Activated CD8-positive, alpha-beta memory T cell treated with anti-CD3 and anti-CD28 coated beads, Interleukin-2, amount 50 U/mL, for 48 hours (primary cell): ENCODE measurements at places on chromosomes 11 and 22.
A peak's percentile ranks its signal among the peaks of the same experiment; 100 is the strongest.

DNA sequence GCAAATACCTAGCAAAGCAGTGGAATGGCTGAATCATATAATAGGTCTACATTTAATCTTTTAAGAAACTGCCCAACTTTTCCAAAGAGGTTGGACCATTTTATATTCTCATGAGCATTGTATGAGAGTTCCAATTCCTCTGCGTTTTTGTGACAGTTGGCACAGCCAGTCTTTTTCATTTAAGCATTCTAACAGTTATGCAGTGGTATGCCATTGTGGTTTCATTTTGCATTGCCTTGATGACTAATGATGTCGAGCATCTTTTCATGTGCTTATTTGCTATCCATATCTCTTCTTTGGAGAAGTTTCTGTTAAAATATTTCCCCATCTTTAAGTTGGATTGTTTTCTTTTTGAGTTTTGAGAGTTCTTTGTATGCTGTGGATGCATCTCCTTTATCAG, 38.7 kb downstream of the EIF3F start:
- no peak for DNase-seq

- DNase-seq: no peak
Measured at GRCh38 chr22:20741634-20742581, 32.0 kb upstream of the SERPIND1 start.

DNA sequence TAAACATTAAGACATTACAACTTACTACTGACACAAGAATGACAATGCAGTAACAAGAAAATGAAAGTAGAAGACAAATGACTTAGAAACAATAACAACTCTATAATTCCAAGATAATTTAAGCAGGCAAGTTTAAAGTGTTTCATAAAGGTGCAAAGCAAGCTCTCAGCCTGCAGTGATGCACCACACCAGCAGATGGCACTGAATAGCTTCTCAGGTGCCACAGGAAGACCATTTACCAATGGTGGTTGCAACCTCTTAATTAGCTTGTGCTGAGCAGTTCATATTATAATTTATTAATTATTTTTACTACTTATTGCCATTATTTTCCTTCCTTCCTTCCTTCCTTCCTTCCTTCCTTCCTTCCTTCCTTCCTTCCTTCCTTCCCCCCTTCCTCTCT, 60.6 kb downstream of the NXPE2 start:
- peak; percentile 62 for DNase-seq

DNA sequence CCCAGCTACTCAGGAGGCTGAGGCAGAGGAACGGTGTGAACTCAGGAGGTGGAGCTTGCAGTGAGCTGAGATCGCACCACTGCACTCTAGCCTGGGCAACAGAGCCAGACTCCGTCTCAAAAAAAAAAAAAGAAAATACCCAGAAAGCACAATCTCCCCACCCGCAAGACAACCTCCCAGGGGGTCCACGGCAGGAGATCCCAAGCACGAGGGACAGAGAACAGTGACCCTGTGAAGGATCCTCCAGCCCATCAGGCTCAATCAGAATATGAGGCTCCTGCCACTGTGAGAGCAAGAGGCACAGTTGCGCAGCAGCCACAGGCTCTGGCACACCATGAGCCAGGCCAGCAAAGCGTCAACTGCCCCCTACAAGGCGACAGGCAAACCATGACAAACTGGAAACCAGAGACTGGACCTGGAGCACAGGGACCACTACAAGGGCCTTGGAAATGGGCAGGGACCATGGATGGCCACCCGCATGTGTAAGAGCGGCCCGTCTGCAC, 164.8 kb upstream of the GRK3 start:
- no peak for DNase-seq

DNA sequence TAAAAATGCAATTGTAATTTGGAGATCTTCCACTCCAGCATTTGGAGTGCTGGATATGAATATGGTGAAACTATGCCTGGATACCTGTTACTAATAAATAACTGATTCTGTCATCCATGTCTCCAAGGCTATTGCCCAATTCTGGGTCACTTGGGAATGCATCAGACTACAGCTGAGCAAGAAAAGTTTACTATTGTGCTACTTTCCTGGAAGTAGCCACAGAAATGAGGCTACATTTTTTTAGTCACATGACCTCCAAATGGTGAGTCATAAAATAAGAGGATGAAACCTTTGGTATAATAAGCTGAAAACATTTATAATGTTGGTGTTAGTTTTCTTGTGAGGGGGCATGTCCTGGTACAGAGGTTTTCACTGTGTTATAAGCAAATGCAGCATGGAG, 44.4 kb downstream of the DCDC1 start:
- DNase-seq: no peak

GRCh38 chr11:73191151-73191550, 26.9 kb upstream of the P2RY2 start:
- DNase-seq: peak; percentile 45

GRCh38 chr11:86174101-86175046, 70.2 kb upstream of the EED start:
- no peak for DNase-seq

DNA sequence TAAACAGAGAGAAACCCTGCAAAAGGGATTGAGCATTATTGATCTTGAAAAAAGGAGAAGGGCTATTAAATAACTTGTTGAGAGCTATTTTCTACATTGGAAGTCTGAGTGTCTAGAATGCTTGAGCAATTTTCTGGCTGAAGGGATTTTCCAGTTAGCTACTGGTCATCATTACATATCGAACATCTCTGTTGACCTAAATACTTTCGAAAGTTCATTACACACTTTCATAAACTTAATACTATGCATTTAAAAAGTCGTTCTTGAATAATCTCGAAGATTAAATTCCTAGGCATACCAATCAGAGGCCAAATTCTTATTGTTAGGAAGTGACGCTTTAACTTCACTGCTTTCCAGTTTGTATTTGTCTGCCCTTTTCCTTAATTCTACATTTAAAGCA, 13.7 kb downstream of the ETS1 start:
- DNase-seq: no peak

DNA sequence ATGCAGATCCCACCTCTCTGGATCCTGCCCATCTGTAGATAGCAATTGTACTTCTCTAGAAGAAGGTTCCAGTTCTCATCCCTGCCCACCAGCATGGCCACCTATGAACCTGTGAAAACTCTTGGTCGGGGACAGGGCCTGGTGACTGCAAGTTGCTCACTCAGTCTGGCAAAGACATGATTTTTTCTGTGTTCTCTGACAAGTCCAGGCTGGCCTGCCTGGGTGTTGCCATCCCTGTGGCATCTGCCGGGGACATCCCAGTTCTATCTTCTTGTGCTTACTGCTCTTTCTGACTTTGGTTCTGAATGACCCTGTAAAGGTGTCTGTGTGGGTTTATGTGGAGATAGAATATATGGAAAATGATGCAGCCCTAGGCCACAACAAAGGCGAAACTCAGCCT, 545.8 kb downstream of the INSC start:
- no peak for DNase-seq

DNA sequence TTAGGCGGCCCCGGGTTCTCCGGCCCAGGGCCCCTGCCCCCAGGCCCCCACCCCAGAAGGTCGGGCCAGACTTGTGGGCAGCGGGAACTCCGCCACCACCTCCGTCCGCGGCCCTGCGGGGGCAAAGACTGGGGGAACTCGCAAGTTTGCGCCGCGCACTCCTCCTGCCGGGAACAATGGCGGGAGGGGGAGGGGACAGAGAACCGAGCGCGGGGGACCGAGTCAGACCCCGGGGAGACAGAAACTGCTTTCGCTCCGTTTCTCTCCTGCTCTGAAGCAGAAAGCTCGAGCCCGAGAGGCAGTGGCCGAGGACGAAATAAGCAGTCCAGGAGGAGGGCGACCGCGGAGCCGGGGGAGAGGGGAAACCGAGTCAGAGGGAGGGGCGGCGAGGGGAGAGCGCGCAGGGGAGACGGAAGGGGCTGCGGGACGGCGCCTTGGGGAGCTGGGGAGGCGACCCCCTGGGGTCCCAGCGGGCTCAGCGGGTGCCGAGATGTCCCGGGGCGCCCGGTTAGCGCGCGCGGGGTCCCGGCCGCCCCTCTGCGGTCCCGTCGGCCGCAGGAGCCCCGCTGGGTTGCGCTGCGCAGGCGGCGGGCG, 555 bp downstream of the TP53I11 start:
- peak; percentile 66 for DNase-seq

GRCh38 chr11:66454828-66455227, 11.9 kb upstream of the PELI3 start:
- no peak for DNase-seq

DNA sequence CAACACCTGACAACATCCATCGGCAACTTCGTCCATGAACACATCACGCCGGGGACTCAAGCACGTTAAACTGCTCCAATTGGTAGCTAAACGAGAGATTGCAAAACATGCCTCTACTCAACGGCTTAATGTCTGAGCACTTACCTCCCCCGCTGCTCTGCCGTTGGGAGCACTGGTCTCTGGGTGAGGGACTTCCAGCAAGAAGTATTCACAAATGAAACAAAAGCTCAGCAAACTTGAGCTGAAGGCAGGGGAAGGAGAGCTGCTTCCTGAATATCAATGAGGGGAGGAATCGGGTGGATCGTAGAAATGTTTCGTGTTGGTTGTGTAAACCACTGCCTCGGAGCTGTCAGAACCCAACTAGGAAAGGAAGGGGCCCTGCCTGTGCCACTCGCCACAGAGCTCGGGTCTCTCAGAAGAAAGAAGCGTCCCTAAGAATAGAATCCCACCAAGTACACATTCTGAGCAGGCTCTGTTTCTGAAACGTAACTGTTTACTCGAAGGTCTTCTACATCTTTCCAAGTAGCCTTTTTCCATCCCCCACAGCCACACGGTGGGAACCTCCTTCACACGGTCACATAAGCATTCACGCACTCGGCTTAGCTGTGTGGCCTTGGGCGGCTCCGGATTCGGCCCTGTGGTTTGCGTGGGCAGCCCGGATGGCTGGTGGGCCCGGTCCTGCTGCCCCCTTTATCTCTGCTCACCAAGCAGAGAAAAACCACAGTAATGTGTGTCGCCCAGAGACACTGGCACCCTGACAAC, at the start of gene MLC1:
Gene MLC1 (minus strand): TSS at position 216 of the 762 bp plus-strand sequence. CDS start 524 bp downstream, outside the sequence.
- DNase-seq: no peak

DNA sequence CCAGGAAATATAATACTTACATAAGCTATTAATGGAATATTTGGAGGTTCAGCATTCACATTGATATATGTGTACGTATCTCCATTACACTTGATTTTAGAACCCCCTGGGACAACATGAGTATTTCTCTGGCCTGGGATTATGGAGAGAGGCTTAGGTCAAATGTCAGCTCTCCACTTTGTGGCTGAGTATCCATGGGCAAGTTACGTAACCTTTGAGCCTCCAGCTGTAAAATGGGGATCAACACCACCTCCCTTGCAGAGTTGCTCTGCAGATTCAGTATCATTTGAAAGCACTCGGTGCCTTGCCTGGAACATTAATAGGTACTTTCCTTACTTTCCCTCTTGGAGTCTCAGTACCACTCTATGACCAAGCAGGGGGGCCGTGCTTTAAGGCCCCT, 33.2 kb downstream of the C22orf31 start:
- no peak for DNase-seq

DNA sequence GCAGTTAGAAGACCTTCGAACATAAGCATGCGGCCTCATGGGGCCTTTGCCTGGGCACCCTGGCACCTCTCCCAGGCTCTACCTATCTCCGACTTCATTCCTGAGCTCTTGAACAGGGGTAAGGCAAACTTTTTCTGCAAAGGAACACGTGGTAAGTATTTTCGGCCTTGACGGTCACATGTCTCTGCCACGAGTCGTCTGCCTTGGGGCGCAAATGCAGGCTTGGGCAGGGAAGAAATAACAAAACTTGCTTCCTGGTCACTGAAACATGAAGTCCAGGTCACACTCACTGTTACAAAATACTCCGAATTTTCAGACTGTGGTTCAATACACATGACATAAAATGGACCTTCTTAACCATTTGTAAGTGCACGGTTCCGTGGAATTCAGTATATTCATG, 3.4 kb upstream of the ASCL2 start:
- DNase-seq: no peak

GRCh38 chr11:68099474-68100405, 21.4 kb downstream of the CHKA start:
- peak; percentile 60 for DNase-seq

DNA sequence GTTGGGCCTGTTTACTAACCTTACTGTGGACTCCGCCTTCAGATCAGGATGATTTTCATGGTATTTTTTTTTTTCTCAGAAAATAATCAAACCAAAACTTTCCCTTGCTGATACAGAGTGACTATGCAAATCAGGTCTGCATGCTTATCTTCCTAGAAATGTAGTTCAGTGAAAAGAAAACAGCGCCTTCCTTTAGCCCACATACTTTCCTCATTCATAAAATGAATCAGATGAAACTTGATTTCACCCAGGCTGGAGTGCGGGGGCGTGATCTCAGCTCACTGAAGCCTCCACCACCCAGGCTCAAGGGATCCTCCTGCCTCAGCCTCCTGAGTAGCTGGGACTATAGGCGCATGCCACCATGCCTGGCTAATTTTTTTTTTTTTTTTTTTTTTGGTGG, 26.0 kb downstream of the ZNRF3 start:
- DNase-seq: peak; percentile 84

DNA sequence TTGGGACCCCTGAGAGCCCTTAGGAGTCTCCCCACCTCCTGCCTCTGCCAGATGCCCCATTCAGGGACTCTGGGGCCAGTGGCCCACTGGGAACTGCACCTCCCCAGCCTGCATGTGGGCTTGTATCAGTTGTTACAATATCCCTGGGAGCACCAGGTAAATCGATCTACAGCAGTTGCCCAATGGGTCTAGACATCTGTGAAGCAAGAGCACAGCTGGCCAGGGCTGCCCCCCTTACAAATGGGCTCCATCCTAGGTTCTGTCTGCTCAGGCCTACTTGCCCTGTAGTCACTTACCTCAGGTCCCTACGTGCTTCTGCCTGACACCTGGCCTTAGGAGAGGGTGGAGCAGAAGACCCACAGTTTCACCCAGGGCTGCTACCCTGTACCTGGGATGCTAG, 62.7 kb downstream of the HIRA start:
- DNase-seq: peak; percentile 35

GRCh38 chr11:62823677-62824076, 8.2 kb downstream of the STX5 start:
- DNase-seq: no peak

DNA sequence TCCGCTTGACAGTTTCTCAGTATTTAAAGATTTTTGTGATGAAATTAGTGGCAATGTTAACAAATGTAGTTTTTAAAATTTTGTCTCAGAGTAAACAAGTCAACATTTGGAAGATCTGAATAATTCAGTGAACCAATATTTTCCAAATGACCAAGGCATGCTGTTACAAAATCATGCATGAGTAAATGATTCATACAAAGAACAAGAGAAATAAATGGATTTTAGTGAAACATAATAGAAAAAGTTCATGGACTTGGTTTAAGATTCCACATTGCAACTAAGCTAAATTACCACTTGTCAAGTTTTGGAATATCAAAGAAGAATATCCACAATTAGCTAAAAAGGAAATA, 125.7 kb upstream of the SNX19 start:
- DNase-seq: no peak

DNA sequence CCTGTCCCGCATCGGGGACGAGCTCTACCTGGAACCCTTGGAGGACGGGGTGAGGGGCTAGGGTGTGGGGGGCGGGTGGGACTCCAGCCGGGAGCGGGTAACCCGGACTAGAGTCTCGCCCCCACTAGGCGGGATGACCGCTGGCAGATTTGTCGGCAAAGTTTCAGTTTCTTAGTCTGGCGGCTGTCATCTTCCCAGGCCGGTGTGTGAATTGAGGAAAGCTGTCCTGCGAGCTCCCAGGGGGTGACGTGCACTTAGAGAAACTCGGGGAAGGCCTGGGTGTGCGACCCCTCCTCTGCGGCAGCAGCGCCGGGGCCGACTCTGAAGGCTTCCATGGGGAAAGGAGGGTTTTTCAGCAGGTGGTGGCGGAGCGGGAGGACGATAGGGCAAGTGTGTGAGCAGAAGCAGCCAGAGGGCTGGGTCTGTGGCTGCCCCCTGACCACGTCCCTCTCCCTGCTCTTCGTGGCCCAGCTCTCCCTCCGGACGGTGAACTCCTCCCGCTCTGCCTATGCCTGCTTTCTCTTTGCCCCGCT, 463 bp downstream of the RAD9A start:
- no peak for DNase-seq
